Activated T-cell treated with anti-CD3 and anti-CD28 coated beads for 4 hours (primary cell): ENCODE measurements at places on chromosomes 13 and 19.

GRCh38 chr13:51552027-51552426 lies 32.2 kb upstream of the WDFY2 start:
- no peak for DNase-seq

DNA sequence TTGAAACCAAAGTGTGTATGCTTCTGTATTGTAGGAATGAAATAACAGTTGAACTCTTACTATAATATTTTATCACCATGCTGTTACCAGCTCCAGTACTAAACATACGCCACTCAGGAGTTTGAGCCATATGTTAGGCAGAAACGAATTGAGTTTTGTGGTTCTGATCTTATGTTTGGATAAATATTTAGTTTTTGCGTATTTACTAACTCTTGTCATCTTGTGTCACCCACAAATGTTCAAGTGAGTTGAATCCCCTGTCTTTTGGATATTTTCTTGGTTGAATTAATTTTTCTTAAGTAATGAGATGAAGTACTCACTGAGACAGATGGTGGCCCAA lies 1.5 kb downstream of the FNDC3A start:
- no peak for DNase-seq

DNA sequence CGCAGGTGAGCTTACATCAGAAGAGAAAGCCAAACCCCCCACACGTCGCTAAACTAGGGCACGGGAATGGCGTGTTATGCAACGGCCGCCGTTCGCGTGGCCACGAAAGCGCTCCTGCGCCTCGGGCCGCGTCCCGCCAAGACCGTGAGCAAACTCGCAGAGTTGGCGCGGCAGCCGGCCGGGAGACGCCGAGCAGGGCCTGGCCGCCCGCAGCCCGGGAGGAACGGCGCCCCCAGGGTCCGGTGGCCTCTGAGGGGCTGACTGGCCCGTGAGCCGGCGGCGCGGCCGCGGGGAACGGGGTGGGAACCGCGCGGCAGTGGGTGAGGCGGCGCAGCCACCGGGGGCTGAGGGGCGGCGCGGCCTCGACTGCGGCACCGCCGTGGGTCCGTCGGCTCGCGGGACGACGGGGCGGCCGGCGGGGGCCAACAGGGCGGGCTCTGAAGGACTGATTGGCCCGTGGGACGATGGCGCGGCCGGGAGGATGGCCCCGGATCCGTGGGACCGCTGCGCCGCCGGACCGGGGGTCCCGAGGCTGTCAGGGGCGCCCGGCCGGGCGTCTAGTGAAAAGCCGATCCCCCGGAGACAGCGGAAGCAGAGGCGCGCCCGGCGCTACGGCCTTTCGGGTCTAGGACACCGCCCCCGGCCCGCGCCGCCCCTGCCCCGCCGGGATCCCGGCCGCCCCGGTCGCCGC lies 903 bp downstream of the LATS2 start:
- DNase-seq, result no peak

GRCh38 chr13:94382517-94382916 lies 97.0 kb downstream of the DCT start:
- DNase-seq, result no peak

DNA sequence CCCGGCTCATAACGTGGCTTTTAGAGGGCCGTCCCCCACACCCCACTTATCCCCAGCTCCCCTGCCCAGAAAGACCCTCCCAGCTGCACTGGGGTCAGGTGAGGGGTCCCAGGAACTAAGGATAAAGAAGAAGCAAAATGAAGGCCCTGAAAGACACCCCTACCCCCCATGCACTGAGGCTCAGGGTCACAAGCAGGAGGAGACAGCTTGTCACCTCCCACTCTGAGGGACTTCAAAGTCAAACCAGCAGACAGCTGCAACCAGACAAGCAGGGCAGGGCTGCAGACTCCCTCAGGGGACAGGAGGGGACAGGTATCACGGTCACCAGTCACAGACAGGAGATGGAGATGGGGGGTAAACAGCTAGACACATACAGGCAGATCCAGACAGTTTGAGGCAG lies 6.1 kb upstream of the NANOS3 start:
- no peak for DNase-seq
